ENCODE measurements at places on chromosomes 5 and 9.

GRCh38 chr5:1417586-1418225 is 27.5 kb downstream of the SLC6A3 start:
- no peak for DNase-seq

GRCh38 chr5:33824516-33825195 is 67.1 kb downstream of the ADAMTS12 start:
- DNase-seq: no peak

DNA sequence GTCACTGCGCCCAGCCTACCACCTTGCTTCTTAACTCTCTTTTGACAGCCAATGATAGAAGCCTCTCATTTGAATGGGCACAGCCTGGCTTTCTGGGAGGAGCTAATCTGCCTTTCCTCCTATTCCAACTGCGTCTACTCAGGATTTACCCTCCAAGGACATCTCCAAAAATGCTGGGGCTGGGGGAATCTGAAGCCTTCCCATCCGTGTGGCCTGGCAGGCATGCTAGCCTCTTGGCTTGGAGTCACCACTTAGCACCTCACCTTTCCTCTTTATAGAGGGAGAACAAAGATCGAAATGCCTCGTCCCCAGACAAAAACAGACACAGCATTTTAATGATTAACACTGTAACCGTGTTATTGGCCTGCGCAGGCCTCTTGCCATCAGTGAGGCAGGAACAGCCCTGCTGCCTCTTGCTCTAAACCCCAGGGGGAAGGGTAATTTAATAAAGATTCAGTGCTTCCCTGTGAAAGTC is 108.2 kb upstream of the KLF4 start:
- no peak for DNase-seq

DNA sequence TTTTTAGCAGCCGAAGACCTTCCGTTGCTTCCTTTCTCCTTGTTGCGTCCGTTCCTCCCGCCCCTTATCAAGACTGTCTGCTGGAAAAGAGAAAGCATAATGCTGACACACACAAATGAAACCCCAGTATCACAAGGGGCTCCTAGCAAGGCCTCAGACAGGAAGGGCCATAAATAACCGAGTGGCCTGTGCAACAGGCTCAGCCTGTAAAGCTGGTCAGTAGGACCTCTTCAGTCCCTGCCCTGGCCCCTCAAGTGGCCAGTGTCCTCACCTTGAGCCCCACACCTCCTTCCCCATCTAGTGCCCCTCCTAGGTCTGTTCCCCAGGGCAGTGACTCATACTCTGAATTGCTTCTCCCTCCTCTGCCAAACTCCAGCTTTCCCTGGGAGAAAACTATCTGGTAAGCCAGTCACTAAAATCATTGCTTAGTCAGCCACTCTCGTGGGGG is 174.6 kb upstream of the IL12B start:
- no peak for DNase-seq

DNA sequence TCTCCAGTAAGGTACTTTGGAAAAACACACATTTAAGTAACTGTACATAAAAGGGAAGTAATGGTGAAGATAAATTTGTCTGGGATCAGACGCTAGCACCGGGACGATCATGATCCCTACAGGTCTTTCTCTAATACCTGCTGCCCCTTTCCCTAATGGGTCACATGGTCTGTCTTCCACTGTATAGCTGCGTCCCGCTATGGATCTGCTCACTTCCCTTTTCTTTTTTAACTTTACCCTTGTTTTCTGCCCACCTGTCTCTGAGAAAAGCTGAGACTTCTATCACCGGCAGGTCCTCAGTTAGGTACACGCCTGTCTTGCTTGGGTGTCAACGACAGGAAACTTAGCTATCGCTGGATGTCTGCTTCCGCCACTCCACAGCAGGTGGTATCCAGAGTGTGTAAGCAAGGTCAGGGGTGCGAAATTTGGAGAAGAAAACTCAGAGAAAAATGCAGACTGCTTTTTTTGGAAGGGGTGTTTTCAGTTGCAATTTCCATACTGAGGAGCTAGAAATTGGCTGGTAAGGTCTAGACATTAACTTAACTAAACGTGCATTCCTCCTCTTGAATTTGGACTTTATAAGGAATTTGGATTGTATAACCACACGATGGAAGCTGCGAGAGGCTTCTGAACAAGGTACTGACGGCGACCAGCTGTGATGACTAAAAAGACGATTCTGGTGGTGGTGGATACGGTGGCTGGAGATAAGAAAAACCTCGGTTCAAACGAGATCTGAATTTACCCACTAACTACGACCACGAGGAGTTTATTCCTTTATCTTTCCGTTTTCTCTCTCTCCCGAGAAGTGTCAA is 1.1 kb upstream of the ICE1 start:
- peak; percentile 37 for DNase-seq

- DNase-seq: no peak
Observed at GRCh38 chr9:134653259-134654009, 11.8 kb downstream of the COL5A1 start.

DNA sequence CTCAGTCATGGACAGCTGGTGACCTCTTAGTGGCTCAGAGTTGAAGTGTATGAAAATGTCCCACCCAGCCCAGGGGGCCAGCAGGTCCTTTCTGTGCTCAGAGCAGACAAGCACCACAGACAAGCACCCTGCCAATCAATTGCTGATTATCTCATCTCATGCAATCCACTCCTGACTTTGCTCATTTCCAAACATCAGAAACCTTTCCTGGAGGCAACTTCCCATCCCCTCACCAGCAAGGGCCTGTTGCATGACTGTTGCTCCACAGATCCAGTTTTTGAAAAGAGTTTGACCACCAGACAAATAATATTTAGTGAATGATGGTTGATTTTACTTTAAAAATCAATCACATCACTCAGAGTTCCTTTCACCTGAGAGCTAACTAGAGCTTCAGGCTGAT is 397.3 kb upstream of the KLF4 start:
- no peak for DNase-seq

- DNase-seq: no peak
Observed at GRCh38 chr9:22041775-22042174, 32.7 kb upstream of the CDKN2B start.

DNA sequence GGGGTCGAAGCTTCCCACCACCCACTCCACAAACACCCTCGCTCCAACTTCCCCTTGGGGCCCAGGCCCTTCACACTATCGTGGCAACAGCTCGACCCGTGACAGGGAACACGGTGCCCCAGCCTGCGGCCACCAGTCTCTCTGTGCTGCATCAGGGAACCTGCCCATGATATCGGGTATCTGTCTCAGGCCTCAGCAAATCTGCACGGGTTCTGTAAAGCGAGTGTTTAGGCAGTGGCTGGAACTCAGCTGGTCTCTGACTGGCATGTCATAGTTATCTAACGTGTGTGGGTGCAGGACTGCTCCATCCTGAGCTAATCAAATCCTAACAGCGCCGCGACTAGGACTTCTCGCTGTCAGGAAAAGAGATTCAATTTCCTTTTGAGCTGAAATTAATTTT is 42.9 kb downstream of the DBH start:
- DNase-seq: no peak

- no peak for DNase-seq
Observed at GRCh38 chr9:106717686-106718085, 145.3 kb upstream of the ZNF462 start.

- peak; percentile 26 for DNase-seq
Observed at GRCh38 chr9:107488375-107489143, 1.0 kb downstream of the KLF4 start.

DNA sequence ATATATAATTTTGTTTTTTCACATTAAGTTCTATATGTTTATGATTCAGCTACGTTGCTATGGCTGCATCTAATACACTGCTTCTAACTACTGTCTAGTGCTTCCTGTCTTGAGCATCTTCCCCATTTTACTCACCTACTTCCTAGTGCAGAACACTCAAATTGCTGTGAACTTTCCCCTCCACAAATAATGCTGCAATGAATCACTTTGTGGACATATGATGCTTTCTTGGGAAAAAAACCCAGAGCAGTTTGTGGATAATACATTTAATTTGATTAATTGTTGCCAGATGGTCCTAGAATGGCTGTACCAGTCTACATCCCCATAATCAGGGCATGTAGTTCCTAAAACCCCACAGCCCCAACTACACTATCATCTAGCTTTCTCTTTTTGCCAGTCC is 18.5 kb downstream of the CD180 start:
- DNase-seq: no peak

- DNase-seq: peak; percentile 28
Observed at GRCh38 chr9:38432922-38433510, 8.8 kb upstream of the IGFBPL1 start.

- DNase-seq: peak; percentile 58
Observed at GRCh38 chr9:32581512-32582143, 8.7 kb upstream of the NDUFB6 start.

GRCh38 chr5:154567155-154567554 is 89.1 kb upstream of the HAND1 start:
- no peak for DNase-seq

- no peak for DNase-seq
Observed at GRCh38 chr9:99438596-99438995, 216.5 kb downstream of the SEC61B start.

GRCh38 chr5:2735996-2736395 is 15.5 kb downstream of the IRX2 start:
- no peak for DNase-seq

DNA sequence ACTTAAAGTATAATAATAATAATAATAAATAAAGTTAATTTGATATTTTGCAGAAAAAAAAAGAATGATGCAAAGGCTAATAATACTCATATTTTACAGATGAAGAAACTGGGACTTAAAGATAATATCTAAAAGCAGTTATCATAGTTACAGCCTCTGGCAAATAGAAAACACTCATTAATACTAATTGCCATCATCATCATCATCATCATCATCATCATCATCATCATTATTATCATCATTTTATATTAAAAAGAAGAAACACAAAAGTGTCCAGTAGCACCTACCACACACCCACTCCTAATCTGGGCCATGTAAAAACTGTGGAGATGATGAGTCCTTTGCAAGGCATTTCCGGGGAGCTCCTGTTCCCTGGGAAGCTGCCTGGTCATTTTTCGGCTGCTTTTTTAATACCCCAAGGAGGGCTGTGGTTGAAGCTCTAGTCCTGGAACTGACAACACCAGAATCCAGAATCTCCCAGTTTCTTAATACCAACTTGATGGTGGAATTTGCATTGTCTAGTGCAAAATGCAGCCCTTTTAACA is 70.8 kb downstream of the HTR4 start:
- DNase-seq: no peak

Data from CD4-positive, alpha-beta T cell treated with Interleukin-10 for 1 hour (primary cell).